ENCODE measurements at places on chromosomes 1 and 21. TPM values are rescaled to one million over a fixed set of nuclear protein-coding genes. Genes with fewer than 3 reads are reported as not detected.

GRCh38 chr1:11531314-11531870 is 52.4 kb downstream of the DISP3 start:
- no peak for DNase-seq

Gene PGLYRP4
- total RNA-seq, result not detected

Gene QSOX1
- total RNA-seq, result 77.5 TPM

GRCh38 chr1:221470000-221470698 is 271.7 kb downstream of the DUSP10 start:
- no peak for DNase-seq
